ENCODE measurements at places on chromosomes 13 and 19. TPM values are rescaled to one million over a fixed set of nuclear protein-coding genes. Genes with fewer than 3 reads are reported as not detected.

The ZNF880 gene
- total RNA-seq: 15.2 TPM

The BRCA2 gene
- total RNA-seq: 3.9 TPM

The GPR12 gene
- total RNA-seq: not detected

The CDX2 gene
- total RNA-seq: not detected

The MTUS2 gene
- 0.74 TPM for total RNA-seq

The CYP2A7 gene
- 4.9 TPM for total RNA-seq

The GJA3 gene
- total RNA-seq: not detected

The KLK11 gene
- 103 TPM for total RNA-seq

The VAV1 gene
- total RNA-seq: 5.9 TPM

The FGF22 gene
- not detected for total RNA-seq

The NBEA gene
- 12.0 TPM for total RNA-seq

The PSPN gene
- total RNA-seq: 0.25 TPM

The MIR17HG gene
- 1.7 TPM for total RNA-seq

The SLC7A9 gene
- total RNA-seq: not detected

The ZIC2 gene
- not detected for total RNA-seq

The NLRP9 gene
- not detected for total RNA-seq

The TRPC4 gene
- 8.3 TPM for total RNA-seq

The PLIN3 gene
- 93.8 TPM for total RNA-seq

The SHISA7 gene
- total RNA-seq: 0.25 TPM

The ATP4A gene
- total RNA-seq: not detected

The SLC46A3 gene
- total RNA-seq: 5.2 TPM

The SLAIN1 gene
- total RNA-seq: 2.2 TPM

The KLF2 gene
- 252 TPM for total RNA-seq

The KIR2DL4 gene
- not detected for total RNA-seq

The FBXW9 gene
- total RNA-seq: 5.6 TPM

The IGFL3 gene
- not detected for total RNA-seq

The IFI30 gene
- total RNA-seq: 43.7 TPM

The ZNF181 gene
- 25.5 TPM for total RNA-seq

The GCDH gene
- total RNA-seq: 23.6 TPM

All from vagina (tissue), 2 donors.